ENCODE measurements at places on chromosomes 2 and 18.

DNA sequence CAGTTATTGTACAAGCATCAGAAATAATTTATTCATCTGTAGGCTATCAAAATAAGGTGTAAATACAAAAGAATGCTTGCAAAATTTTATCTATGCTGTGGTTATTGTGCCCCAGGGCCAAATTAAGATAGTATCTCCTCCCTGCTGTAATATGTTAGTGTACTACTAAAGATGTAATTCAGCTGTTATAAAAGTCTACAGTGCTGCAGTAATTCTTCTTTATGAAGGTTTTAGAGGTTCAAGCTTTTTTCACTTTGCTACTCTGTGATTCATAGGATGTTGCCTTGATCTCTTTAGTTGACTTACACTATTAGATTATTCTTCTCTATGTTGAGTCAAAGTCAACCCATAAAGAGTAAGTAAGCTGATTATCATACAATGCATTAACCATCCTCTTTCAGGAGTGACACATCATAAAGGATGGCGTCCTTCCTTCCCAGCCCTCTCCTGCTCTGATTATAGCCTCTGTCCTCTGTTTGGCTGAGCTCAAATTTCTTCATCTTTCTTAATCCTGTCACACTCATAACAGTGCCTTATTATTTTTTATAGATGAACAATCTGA is 29.3 kb upstream of the DYNAP start:
- DNase-seq = no peak

- DNase-seq = no peak
Measured at GRCh38 chr18:48811401-48811800, 139.4 kb downstream of the SMAD7 start.

- DNase-seq = no peak
Measured at GRCh38 chr2:43405829-43406228, 179.4 kb upstream of the ZFP36L2 start.

DNA sequence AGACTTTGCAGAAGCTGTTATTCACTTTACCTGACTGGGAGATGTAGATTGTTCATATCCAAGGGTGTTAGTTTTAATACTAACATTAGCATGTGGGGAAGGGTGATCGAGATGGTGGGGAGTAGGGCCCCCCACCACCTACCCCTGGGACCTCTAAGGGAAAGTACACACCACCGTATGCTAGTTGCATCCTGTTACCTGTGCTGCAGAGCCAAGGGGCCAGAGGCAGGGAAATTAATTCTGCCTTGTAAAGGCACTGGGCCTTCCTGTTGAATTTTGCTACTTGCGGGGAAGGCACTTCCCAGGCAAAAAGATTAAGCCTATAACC is 9.0 kb downstream of the STEAP3 start:
- no peak for DNase-seq

- DNase-seq = no peak
Measured at GRCh38 chr2:10091182-10091888, 11.1 kb upstream of the CYS1 start.

- no peak for DNase-seq
Measured at GRCh38 chr2:208222351-208222750, 32.5 kb downstream of the IDH1 start.

DNA sequence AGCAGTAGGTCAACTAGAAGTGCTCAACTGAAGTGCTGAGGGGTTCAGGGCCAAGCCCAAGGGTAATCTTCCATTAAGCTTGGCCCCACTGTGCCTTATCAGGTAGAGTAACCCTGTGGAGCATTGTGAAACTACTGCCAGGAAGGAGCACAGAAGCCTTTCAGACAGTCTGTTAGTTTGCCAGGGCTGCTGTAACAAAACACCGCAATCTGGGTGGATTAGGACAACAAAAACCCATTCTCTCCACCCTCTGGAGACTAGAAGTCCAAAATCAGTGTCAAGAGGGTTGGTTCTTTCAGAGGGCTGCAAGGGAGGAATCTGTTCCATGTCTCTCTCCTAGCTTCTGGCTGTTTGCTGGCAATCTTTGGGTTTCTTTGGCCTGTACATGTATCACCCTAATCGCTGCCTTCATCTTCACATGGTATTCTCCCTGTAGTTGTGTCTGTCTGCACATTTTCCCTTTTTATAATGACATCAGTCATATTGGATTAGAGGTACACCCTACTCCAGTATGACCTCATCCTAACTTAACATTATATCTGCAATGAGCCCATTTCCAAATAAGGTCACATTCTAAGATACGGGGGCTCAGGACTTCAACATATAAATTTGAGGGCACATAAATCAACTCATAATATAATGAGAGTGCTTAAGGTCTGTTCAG is 21.2 kb downstream of the VIT start:
- DNase-seq = no peak

DNA sequence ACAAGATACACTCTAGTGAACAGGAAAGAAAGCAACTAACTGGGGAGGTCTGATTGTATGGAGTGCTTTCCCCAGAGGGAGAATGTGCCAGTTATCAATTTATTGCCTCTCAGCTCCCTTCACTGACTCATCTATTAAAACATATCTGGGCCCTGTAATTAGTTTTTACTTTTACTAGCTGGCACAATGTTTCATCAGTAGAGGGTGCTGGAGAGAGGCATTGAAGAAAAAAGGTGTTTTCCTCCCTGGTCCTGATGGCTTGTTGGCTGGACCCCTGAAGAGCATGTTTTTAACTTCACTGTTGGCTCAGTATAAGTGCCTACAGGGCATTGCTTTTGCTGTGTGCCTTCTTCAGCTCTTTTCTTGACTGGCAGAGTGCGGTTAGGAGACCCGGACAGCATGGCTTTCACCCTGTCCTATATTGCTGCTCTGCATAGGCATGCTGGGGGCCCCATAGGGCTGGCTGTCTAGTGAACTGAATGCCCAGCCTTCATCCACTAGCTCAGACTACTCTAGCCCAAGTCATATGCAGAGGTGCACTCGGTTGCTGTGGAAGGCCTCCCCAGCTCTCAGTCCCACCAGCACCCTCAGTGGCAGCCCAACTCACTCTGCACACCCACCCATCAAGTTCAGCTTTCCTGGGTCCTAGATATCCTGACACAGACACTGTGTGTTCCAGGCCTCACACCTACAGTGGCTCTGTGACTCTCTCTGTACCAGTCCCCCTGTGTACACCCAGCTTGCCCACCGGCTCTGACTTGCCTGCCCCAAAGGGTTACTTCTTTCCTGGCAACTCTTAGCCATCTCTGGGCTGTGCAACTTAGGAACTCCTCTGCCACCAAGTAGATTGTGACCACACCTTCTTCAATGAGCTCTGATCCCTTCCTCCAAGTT is 62.3 kb upstream of the ACYP2 start:
- DNase-seq = no peak

DNA sequence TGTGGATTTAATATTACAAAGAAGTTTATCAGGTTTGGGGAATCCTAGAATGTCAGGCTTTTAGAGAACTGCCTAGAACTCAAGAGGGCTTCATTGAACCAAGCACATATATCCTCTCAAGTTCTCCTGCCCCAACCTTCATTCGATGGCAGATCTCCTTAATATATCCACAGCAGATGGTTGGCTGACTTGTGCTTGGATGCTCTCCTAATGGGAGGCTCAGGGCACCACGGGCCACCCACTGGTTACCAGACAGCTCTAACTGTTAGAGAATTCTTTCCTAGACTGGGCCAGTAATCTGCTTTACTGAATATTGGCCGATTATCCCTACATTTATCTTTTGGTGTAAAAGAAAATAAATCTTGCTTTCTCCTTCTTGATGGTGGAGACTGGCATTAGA is 87.2 kb upstream of the ATP8B1 start:
- no peak for DNase-seq

DNA sequence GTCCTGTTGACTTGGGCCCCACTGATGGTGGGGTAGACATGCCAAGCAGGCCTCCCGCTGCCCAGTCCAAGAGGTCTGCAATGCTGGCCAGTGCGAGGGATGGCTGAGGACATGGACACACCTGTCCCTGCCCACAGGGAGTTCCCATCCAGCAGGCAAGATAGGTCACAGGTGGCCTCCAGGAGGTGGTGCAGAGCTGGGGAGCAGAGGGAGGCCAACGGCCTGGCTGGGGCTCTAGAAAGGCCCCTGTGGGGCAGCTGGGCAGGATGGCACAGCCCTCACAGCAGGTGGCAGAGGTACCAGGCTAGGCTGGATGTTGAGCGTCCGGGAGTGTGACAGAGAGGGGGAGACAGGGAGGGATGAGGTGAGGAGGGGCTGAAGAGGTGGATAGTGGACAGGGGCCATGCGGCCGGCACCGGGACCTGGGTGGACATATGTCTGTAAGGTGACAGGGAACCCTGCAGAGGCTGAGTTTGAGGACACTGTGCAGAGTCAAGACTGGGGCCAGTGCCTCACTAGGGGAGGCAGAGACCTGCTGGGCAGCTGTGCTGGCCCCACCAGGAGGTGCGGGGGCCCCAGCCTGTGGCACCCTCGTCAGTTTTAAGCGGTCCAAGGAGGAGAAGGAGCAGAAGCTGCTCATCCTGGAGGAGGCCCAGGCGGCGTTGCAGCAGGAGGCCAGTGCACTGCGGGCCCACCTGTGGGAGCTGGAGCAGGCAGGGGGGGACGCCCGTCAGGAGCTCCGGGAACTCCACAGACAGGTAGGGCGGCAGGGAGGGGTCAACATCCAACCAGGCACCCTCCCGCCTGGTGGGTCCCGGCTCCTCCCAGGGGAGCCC is 34.3 kb upstream of the SNED1 start:
- no peak for DNase-seq

- DNase-seq = no peak
Measured at GRCh38 chr2:138415985-138416384, 85.6 kb upstream of the SPOPL start.

DNA sequence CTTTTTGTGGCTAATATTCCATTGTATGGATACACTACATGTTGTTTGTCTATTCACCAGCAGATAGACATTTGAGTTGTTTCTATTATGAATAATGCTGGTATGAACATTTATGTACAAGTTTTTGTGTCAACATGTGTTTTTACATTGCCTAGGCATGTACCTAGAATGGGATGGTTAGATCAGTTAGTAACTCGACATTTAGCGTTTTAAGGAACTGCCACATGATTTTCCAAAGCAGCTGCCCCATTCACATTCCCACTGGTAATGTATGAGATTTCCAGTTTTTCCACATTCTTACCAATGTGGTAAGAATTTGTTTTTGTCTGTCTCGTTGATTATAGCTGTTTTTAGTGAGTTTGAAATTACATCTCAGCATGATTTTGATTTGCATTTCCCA is 112.8 kb downstream of the FHOD3 start:
- no peak for DNase-seq

DNA sequence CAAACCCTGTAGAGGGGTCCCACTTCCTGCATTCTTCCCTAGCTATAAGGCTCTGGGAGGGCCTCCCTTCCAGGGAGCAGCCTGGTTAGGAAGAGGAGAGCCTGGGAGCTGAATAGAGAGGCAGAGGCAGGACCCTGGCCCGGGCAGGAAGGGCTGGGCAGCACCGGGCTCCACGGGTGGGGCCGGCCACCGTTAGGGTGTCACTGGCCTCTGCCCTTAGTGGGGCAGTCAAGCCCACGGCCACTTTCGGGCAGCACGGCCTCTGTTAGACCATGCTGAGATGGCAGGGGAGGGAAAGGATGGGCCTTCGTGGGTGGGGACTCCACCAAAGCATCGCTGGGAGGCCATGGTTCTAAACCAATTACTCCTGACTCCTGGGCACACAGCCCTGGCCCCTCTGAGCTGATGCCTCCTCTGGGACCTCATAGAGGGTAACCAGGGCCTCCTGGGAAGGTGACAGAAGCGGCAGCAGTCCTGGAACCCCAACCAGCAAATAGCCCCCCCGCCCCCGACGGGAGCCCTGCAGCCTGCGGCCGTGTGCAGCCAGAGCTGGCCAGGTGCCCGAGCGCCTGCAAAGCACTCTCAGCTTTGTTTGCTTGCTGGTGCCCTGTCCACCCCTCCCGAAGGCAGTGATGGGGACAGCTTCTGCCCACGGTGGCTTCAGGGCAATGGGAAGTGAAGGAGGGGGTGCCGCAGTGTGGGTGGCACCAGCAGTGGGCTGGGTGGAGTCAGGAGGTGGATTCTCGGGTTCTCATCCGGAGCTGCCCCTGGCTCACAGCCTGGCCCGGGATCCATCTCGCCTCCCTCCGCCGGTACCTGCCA is 16.3 kb upstream of the HPCAL1 start:
- DNase-seq = no peak

GRCh38 chr2:58938988-58939387 is 697.9 kb upstream of the FANCL start:
- DNase-seq = no peak

GRCh38 chr18:3665780-3666525 is 216.0 kb downstream of the TGIF1 start:
- peak; percentile 74 for DNase-seq

DNA sequence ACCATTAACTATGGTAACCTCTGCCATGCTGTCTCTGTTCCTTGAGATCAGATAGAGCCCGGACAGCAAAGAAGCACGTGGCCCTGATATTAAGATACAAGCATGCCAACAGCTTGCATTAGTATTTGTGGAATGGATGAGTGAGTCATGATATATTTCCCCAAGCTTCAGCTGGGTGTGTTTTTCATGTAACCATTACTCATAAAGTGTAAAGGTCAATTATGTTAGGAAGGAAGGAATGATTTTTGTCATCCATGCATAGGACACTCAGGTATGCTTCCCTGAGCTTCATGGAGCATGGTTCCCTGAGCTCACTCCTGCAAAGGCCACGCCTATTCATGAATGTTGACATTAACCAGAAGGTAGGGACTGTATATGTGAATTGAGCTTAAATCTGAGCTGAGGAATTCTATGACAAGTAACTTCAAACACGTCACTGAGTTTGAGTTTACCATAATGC is 74.6 kb downstream of the ARL4C start:
- peak; percentile 38 for DNase-seq

GRCh38 chr2:18829976-18830375 is 240.6 kb upstream of the NT5C1B start:
- DNase-seq = no peak

- DNase-seq = peak; percentile 79
Measured at GRCh38 chr2:37585982-37586621, 85.3 kb downstream of the CDC42EP3 start.

- no peak for DNase-seq
Measured at GRCh38 chr2:223523551-223524001, 78.6 kb downstream of the SCG2 start.

- no peak for DNase-seq
Measured at GRCh38 chr2:145431181-145431951, 911.4 kb upstream of the ZEB2 start.

- DNase-seq = no peak
Measured at GRCh38 chr18:67381608-67382150, 134.8 kb downstream of the DSEL start.

All from SW 1271 (cell line).